ENCODE measurements at places on chromosomes 7 and 10.

- ATAC-seq, result no peak
These were observed 173.8 kb upstream of the AGR3 start for GRCh38 chr7:17055596-17055995.

GRCh38 chr10:11608159-11609013 is 3.1 kb downstream of the USP6NL start:
- ATAC-seq, result no peak

DNA sequence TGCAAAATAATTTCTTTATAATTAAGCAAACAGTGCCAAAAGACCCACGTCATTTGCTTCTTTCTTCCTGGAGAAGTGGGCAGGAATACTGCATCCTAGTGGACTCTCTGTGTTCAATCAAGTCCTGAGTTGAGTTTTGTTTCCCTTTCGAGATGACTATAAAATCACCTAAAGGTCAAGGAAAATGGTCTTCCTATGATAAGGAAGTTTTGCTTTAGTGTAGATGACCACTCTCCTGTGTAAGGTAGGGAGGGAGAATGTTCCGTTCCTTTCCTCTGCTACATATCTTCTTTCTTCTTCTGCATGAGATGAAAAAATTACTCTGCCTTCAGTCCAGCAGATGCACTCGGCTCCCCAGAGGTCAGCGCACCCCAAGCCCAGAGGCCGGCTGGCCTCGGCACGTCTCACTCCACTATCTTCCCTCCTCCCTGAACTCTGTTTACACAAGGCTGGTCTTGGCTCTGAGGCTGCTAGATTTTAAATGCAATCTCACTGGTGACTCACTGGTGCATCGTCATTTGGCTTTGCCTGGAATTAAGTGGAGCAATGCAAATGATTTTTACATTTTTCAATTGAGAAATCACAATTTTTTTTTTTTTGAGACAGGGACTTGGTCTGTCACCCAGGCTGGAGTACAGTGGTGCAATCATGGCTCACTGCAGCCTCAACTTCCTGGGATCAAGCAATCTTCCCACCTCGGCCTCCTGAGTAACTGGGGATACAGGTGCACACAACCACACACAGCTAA is 18.6 kb upstream of the VDAC2 start:
- ATAC-seq, result peak; percentile 97

DNA sequence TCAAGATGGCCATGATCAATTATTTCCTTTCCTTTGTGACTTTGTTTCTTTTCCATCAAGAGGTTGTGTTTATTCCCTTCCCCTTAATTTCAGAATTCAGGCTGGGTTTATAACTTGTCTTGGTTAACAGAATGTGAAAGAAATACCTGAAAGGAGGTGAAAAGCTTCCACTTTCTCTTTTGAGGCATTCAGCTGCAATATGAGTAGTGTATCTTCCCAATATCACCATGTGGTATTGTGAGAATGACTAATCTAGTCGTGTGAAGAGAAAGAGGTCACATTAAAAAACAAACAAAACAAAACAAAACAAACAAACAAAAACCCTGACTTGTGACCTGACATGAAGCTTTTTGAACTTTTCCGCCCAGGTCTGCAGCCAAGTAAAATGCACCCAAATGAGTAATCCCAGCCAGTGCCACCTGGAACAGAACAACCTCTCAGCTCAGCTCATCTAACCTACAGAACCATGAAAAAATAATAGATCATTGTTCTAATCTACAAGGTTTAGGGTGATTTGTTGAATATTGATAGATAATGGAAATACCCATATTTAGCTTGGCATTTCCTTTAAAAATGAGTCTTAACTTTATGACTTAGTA is 70.8 kb upstream of the TEX47 start:
- no peak for ATAC-seq

- ATAC-seq, result peak; percentile 17
These were observed 1.2 kb upstream of the ZMIZ1 start for GRCh38 chr10:79067241-79068202.

All from gastroesophageal sphincter (tissue), 4 donors.